ENCODE measurements at places on chromosomes 7 and 10.

- H3K4me1 ChIP-seq = peaks cover 21% of the 10 kb centered on the region
- peak overlapping the region; percentile 74 for H3K27ac ChIP-seq
- no peaks in the 10 kb centered on the region for H3K27me3 ChIP-seq
- peak; percentile 88 for DNase-seq
Measured at GRCh38 chr7:128031901-128032604, 816 bp upstream of the LRRC4 start.

- H3K27ac ChIP-seq = no peak overlapping the region
- peak; percentile 25 for DNase-seq
- no peaks in the 10 kb centered on the region for H3K27me3 ChIP-seq
- peaks cover 6% of the 10 kb centered on the region for H3K36me3 ChIP-seq
Measured at GRCh38 chr10:43197834-43198681, 59.8 kb downstream of the CSGALNACT2 start.

DNA sequence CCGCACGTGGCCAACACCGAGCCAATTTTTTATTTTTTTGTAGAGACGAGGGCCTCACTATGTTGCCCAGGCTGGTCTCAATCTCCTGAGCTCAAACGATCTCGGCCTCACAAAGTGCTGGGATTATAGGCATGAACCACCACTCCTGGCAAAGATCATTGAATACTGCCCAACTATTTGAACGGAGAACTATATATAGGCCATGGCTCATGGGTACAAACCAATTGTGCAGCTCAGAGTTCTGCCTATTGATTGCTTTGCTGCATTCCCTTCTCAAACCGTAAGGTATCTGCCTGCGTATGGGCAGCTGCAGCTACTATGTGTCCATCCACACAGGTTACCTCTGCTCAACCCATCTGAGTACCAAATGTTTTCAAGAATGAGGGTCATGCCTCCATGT is 9.7 kb upstream of the SLC25A16 start:
- H3K27ac ChIP-seq = no peak overlapping the region
- no peak for DNase-seq
- no peaks in the 10 kb centered on the region for H3K36me3 ChIP-seq
- no peaks in the 10 kb centered on the region for H3K27me3 ChIP-seq
- no peak overlapping the region for H3K4me3 ChIP-seq

DNA sequence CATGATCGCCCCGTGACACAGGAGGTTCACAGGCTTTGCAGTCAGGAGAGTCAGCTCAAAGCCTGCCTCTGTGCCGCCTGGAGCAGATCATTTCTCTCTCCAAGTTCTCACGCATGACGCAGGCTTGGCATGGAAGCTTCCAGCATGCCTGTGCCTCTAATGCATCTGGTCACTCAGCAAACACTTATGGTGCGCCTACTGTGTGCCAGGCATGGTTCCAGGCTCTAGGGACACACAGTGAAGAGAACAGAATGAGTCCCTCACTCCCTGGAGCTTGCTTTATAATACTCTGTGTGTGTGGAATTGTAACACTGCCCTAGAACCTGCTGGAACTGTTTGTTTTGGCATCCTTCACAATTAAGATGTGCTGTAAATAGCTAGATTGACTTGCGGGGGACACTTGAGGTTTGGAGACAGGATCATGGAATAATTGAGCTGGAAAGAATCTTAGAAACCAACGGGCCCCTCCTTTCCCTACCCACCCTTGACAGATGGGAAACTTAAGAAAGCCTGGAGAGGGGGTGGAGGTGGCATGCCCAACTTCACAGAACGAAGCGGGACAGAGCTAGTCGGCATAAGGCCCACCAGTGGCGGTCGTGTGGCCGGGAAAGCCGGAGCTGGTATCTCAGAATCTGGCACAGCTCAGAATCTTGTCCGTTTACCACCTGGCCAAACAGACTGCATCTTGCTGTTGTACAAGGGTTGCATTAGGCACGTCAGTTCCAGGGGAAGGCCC is 4.6 kb upstream of the MYH16 start:
- no peaks in the 10 kb centered on the region for H3K27me3 ChIP-seq
- H3K36me3 ChIP-seq = no peaks in the 10 kb centered on the region
- H3K4me3 ChIP-seq = no peak overlapping the region
- H3K27ac ChIP-seq = no peak overlapping the region

- no peak overlapping the region for H3K27ac ChIP-seq
- H3K4me1 ChIP-seq = peaks cover 6% of the 10 kb centered on the region
- H3K4me3 ChIP-seq = no peak overlapping the region
- DNase-seq = no peak
- no peaks in the 10 kb centered on the region for H3K36me3 ChIP-seq
Measured at GRCh38 chr7:88355011-88355410, 48.3 kb upstream of the STEAP4 start.

DNA sequence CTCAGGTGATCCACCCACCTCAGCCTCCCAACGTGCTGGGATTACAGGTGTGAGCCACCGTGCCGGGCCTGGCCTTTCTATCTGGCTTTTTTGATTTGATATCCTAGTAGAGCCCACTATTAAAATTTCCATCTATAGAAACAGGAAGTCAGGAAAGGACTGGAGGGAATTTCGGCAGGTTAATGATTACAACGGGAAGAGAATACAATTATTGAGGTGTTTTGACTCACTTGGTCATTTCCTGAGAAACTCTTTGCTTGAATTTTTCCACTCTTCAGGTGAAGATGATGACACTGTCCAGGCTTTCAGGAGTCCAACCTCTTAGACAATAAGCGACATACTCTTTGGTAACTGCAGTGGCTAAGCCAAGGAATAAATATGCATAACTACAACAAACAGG is 1.1 kb upstream of the MKLN1 start:
- peaks cover 22% of the 10 kb centered on the region for H3K4me1 ChIP-seq
- H3K36me3 ChIP-seq = no peaks in the 10 kb centered on the region
- peak overlapping the region; percentile 95 for H3K4me3 ChIP-seq
- H3K27me3 ChIP-seq = no peaks in the 10 kb centered on the region

DNA sequence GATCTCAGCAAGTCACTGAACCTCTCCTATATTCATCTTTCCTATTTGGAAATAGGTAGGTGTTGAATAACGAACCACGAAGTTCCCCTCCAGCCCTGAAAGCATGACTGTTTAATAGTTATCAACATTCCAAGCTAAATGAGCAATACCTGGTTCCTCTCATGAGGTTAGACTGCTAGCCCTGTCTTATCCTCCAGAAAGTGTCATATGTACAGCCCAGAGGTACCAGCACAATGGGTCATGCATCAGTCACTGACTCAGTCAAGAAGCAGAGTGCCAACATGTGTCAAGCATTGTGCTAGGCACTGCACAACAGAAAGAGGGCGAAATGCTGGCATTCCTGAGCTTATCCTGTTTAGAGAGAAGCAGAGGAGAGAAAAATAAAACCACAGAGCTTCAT is 70.0 kb downstream of the AMPH start:
- DNase-seq = no peak
- no peaks in the 10 kb centered on the region for H3K36me3 ChIP-seq
- no peak overlapping the region for H3K27ac ChIP-seq
- H3K27me3 ChIP-seq = no peaks in the 10 kb centered on the region
- H3K4me3 ChIP-seq = no peak overlapping the region

DNA sequence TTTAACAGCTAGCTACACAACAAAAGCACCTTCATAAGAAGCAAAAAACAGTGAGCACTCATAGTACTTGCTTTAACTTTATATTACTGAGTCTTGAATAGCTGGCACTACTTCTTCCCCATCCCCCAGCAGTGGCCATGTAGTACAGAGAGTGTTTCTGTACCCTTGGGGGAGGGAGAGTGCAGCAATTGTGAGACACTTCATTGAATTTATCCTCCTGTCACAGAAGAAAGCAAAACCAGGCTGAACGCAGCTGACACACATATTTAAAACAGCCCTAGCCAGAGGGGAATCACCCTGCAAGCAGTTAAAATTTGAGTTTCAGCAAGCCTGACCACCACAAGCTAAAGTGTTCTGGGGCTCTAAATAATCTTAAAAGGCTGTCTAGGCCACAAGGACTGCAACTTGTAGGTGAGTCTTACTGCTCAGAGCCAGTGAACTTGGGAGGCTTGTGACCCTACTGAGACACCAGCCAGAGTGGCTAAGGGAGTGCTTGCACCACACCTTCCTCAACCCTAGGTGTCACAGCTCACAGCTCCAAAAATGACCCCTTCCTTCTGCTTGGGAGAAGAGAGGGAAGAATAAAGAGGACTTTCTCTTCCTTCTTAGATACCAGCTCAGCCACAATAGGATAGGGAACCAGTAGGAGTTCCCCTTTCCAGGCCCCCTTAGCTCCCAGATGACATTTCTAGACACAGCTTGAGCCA is 97.7 kb upstream of the MEOX2 start:
- H3K27ac ChIP-seq = no peak overlapping the region
- H3K4me3 ChIP-seq = no peak overlapping the region
- no peak for DNase-seq
- no peaks in the 10 kb centered on the region for H3K4me1 ChIP-seq
- H3K27me3 ChIP-seq = no peaks in the 10 kb centered on the region
- no peaks in the 10 kb centered on the region for H3K36me3 ChIP-seq

DNA sequence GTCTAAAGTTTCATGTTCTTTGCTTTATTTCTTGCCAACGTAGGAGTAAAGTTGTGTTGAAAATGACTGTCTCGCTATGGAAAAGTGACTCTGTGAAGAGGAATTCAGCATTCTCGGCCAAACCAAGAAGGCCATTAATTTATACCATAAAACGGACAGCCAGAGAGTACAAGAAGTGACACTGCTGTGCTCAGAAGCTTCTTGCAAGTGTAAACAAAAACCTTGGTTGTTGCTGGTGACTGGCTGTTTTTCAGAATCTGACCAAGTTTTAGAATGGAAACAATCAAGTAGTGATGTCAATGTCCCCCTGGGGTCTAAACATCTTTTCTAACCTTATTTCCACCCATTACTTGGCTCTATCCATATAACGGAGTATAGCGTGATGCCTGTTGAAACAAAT is 201.9 kb downstream of the INHBA start:
- no peak for DNase-seq
- no peaks in the 10 kb centered on the region for H3K27me3 ChIP-seq
- no peaks in the 10 kb centered on the region for H3K36me3 ChIP-seq

- DNase-seq = no peak
- H3K36me3 ChIP-seq = no peaks in the 10 kb centered on the region
- no peaks in the 10 kb centered on the region for H3K4me1 ChIP-seq
- no peaks in the 10 kb centered on the region for H3K27me3 ChIP-seq
- H3K27ac ChIP-seq = no peak overlapping the region
Measured at GRCh38 chr7:31962246-31962645, 108.0 kb downstream of the PDE1C start.

- H3K27ac ChIP-seq = no peak overlapping the region
- H3K4me3 ChIP-seq = no peak overlapping the region
- H3K36me3 ChIP-seq = no peaks in the 10 kb centered on the region
- DNase-seq = no peak
- no peaks in the 10 kb centered on the region for H3K27me3 ChIP-seq
- no peaks in the 10 kb centered on the region for H3K4me1 ChIP-seq
Measured at GRCh38 chr10:65419629-65420028, 1506.2 kb upstream of the LRRTM3 start.

GRCh38 chr10:86795353-86795752 is 38.9 kb downstream of the BMPR1A start:
- H3K27me3 ChIP-seq = no peaks in the 10 kb centered on the region
- no peak for DNase-seq
- no peak overlapping the region for H3K4me3 ChIP-seq
- H3K4me1 ChIP-seq = no peaks in the 10 kb centered on the region

GRCh38 chr10:71201849-71202248 is 10.5 kb upstream of the UNC5B start:
- no peak overlapping the region for H3K4me3 ChIP-seq
- H3K36me3 ChIP-seq = no peaks in the 10 kb centered on the region
- DNase-seq = no peak
- H3K27ac ChIP-seq = no peak overlapping the region

GRCh38 chr7:66256281-66256680 is 51.1 kb downstream of the TPST1 start:
- no peaks in the 10 kb centered on the region for H3K27me3 ChIP-seq
- no peak for DNase-seq
- no peak overlapping the region for H3K27ac ChIP-seq
- no peaks in the 10 kb centered on the region for H3K4me1 ChIP-seq
- no peaks in the 10 kb centered on the region for H3K36me3 ChIP-seq

DNA sequence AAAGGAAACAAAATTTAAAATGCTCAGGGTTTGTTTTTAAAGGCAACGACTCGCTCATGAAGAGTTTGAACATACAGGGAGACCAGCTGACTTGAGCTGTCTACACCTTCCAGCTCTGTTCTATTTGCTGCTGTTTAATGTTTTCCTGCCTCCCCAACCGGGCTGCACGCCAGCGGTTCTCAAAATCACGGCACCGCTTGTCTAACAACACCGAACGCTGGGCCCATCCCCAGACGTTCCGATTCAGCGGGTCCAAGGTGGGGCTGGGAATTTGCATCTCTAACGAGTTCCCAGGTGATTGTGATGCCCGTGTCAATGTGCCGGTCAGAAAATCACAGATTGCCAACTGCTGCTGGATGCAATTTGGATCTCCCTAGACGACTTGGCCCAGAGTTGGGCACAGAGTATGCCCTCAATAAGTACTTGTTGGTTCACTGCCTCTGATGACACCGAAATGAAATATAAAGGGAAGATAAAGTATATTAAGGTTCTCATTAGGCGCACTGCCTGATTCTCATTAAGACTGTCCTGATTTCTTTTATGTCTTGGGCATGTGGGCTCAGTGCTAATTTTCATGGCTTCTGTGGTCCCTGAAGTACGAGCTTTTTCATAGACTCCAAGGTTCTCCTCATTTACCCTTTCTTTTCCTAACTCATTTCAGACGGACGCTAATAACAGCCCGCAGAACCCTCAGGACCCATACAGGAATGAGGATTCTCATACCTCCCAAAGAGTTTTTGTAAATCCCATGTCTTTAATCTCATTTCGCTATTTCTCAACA is 28.5 kb downstream of the CELF2 start:
- no peaks in the 10 kb centered on the region for H3K36me3 ChIP-seq
- peaks cover 28% of the 10 kb centered on the region for H3K4me1 ChIP-seq
- DNase-seq = no peak
- no peak overlapping the region for H3K4me3 ChIP-seq
- no peak overlapping the region for H3K27ac ChIP-seq

- H3K36me3 ChIP-seq = no peaks in the 10 kb centered on the region
- H3K27ac ChIP-seq = no peak overlapping the region
- peaks cover 7% of the 10 kb centered on the region for H3K4me1 ChIP-seq
- H3K4me3 ChIP-seq = no peak overlapping the region
- no peaks in the 10 kb centered on the region for H3K27me3 ChIP-seq
- DNase-seq = no peak
Measured at GRCh38 chr7:131904760-131905327, 348.4 kb upstream of the PODXL start.

DNA sequence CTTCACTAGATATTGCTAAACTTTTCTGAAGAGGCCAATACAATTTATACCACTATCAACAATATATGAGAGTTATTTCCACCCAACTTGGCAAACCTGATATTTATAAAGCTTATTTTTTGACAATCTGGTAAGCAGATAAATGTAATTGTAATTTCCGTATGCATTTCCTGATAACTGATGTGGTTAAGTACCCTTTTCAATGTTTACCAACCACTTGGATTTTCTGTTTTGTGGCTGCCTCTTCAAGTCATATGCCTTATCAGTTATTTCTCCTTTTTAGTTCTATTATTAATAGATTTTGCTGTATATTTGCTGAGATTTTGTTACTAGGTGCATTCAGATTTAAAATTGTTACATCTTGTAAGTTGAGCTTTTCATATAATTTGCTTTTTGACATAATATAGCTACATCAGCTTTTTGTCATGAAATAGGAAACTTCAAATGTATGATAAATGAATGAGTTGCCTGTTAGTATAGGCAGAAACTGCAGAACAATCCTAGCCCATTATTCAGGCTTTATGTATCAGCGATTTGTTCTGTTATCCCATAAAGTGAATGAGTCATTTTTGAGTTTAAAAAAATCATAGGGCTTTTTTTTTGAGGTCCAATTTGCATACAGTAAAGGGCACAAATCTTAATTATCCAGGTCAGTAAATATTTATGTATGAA is 11.5 kb downstream of the SGPL1 start:
- H3K27ac ChIP-seq = no peak overlapping the region
- no peaks in the 10 kb centered on the region for H3K27me3 ChIP-seq
- peaks cover 27% of the 10 kb centered on the region for H3K4me1 ChIP-seq
- peaks cover 19% of the 10 kb centered on the region for H3K36me3 ChIP-seq

Data from stomach (tissue), 19 donors.